Progenitor cell of endocrine pancreas (in vitro differentiated cells): ENCODE measurements at places on chromosomes 3 and 15. TPM values are rescaled to one million over a fixed set of nuclear protein-coding genes. Genes with fewer than 3 reads are reported as not detected.

CCR8 gene
- not detected in 2 replicates for total RNA-seq

- no peaks in the 10 kb centered on the region for H3K4me1 ChIP-seq
- no peaks in the 10 kb centered on the region for H3K27me3 ChIP-seq
- H3K27ac ChIP-seq: no peak overlapping the region
- H3K4me3 ChIP-seq: no peak overlapping the region
Measured at GRCh38 chr3:66227915-66228314, 7.1 kb downstream of the SLC25A26 start.

- H3K27ac ChIP-seq: no peak overlapping the region
- no peaks in the 10 kb centered on the region for H3K27me3 ChIP-seq
- DNase-seq: no peak
- no peaks in the 10 kb centered on the region for H3K4me1 ChIP-seq
Measured at GRCh38 chr3:114626751-114627150, 332.9 kb downstream of the TIGIT start.

GRCh38 chr3:70849911-70850699 lies 537.7 kb upstream of the MDFIC2 start:
- no peak for DNase-seq
- H3K4me1 ChIP-seq: no peaks in the 10 kb centered on the region

DNA sequence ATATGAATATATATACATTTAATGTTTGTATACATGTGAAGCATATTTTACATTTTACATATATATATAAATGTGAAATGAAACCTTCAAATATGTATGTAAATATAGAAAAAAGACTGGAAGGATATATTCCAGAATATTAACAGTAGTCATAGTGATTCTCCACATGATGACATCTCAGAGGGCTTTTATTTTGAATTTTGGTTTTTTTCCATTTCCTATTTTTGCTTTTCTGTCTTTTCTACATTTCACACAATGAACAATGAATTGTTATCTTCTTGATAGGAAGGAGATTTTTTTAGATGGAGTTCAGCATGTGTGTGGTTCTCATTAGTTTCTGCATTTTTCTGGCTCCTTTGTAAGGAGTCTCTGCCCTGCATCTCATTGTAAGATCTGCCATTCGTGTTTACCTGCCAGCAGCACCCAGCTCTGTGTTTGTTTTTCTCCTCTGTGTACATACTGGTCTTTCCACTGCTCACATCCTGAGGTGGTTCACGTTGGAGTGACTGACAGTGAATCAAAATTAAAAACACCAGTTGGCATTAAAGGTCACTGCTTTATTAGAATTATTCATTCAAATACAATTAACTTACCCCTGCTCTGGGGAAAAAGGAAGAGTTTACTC lies 425.3 kb upstream of the MDFIC2 start:
- no peaks in the 10 kb centered on the region for H3K36me3 ChIP-seq
- no peaks in the 10 kb centered on the region for H3K27me3 ChIP-seq
- peaks cover 21% of the 10 kb centered on the region for H3K4me1 ChIP-seq
- no peak overlapping the region for H3K4me3 ChIP-seq
- peak overlapping the region; percentile 84 for H3K27ac ChIP-seq

DNA sequence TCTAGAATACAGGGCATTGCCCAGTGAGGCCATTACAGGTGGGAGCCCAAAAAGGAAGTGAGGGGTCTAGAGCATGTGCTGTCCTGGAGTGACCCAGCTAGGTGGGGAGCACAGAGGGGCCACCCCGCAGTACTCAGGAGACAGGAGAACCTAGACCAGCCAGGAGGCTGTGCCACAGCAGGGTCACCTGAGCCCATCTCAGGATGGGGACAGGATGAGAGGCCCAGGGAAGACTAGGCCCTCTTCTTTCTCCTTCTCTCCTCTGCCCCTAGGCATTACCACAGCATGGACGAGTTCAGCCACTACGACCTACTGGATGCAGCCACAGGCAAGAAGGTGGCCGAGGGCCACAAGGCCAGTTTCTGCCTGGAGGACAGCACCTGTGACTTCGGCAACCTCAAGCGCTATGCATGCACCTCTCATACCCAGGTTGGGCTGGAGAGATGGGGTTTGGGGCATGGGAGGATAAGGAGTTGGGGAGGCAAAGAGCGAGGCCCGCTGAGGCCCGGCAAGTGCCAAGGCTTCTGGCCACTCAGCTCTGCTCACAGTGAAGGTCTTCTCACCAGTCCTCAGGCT lies 20.6 kb downstream of the LOXL1 start:
- no peaks in the 10 kb centered on the region for H3K36me3 ChIP-seq
- no peaks in the 10 kb centered on the region for H3K27me3 ChIP-seq

GRCh38 chr15:100140527-100141308 lies 201.1 kb downstream of the ADAMTS17 start:
- H3K27ac ChIP-seq: no peak overlapping the region
- no peaks in the 10 kb centered on the region for H3K36me3 ChIP-seq
- no peak overlapping the region for H3K4me3 ChIP-seq
- H3K4me1 ChIP-seq: no peaks in the 10 kb centered on the region
- peaks cover 6% of the 10 kb centered on the region for H3K27me3 ChIP-seq
- DNase-seq: no peak
